ENCODE measurements at places on chromosomes 16 and 17.

- DNase-seq, result no peak
These were observed 8.4 kb upstream of the ARHGAP17 start for GRCh38 chr16:25023556-25023955.

- DNase-seq, result no peak
These were observed 82.5 kb downstream of the PCTP start for GRCh38 chr17:55833306-55833705.

DNA sequence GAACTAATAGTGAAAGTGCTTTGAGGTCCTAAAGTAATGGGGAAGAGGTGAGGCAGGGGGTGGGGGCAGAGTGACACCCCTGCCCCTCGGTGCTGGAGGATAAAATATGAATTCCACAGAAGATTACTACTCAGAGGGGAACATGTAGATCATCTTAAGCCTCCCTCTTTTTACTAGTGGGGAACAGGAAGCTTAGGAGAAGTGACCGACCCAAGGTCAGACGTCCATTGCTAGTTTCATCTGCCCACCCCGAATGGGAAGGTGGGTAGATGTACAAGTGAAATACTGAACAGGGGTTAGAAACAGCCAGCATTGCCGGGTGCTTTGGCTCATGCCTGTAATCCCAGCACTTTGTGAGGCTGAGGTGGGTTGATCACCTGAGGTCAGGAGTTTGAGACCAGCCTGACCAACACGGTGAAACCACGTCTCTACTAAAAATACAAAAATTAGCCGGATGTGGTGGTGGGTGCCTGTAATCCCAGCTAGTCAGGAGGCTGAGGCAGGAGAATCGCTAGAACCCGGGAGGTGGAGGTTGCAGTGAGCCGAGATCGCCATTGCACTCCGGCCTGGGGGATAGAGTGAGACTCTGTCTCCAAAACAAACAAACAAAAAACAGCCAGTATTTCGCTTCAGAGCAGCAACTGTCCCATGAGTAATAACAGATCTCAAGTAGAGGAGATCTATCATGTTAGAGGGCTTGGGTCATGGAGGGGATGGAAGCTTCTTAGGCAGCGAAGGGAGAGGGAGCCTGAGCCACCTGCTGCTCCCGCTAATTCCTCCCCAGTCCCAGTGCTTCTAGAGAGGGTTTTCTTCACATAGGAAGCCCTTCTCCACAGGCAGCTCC lies 1.2 kb upstream of the NR1D1 start:
- no peak for DNase-seq

GRCh38 chr16:86824751-86825296 lies 246.5 kb downstream of the FOXL1 start:
- DNase-seq, result no peak

DNA sequence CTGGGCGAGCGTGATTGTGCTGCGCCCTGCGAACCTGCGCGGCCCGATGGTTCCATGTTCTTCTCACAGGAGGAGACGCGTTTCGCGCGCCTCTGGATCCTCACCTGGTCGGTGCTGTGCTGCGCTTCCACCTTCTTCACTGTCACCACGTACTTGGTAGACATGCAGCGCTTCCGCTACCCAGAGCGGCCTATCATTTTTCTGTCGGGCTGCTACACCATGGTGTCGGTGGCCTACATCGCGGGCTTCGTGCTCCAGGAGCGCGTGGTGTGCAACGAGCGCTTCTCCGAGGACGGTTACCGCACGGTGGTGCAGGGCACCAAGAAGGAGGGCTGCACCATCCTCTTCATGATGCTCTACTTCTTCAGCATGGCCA lies 1.0 kb downstream of the FZD2 start:
- no peak for DNase-seq

All from activated CD4-positive, alpha-beta T cell treated with anti-CD3 and anti-CD28 coated beads for 4 hours (primary cell).